A549 treated with GW870086 at 1 μM for 4 hours (cell line): ENCODE measurements at places on chromosomes 16 and 17. TPM values are rescaled to one million over a fixed set of nuclear protein-coding genes. Genes with fewer than 3 reads are reported as not detected.

Gene SLFN14
- total RNA-seq = not detected in 5 replicates

Gene UBTF
- total RNA-seq = 83.2 to 90.7 TPM (median 87.2 TPM) in 5 replicates

Gene EVI2B
- 0.10 TPM in 1 of 5 replicates, not detected in the others for total RNA-seq

Gene TEX14
- 0.12 to 0.47 TPM (median 0.29 TPM) in 5 replicates for total RNA-seq

Gene PPP1R1B
- 0.14 TPM in 1 of 5 replicates, not detected in the others for total RNA-seq

Gene KRT39
- total RNA-seq = not detected in 5 replicates

Gene C1QTNF8
- total RNA-seq = not detected in 5 replicates

Gene TMC6
- 9.2 to 13.5 TPM (median 12.0 TPM) in 5 replicates for total RNA-seq

Gene KRTAP9-4
- total RNA-seq = not detected in 5 replicates

Gene FA2H
- 33.5 to 35.0 TPM (median 34.0 TPM) in 5 replicates for total RNA-seq

Gene SPAG9
- 70.5 to 96.1 TPM (median 87.5 TPM) in 5 replicates for total RNA-seq

Gene DNAAF1
- 0.21 to 0.47 TPM (median 0.43 TPM) in 5 replicates for total RNA-seq

Gene TP53TG3B
- 0.26 to 0.34 TPM in 2 of 5 replicates, not detected in the others for total RNA-seq

Gene KRTAP9-8
- total RNA-seq = not detected in 5 replicates

Gene GP1BA
- not detected in 5 replicates for total RNA-seq

Gene BCAS3
- 7.0 to 8.5 TPM (median 7.5 TPM) in 5 replicates for total RNA-seq

Gene NAGS
- 0.69 to 1.5 TPM (median 1.2 TPM) in 5 replicates for total RNA-seq

Gene SLC46A1
- total RNA-seq = 16.3 to 20.4 TPM (median 18.9 TPM) in 5 replicates

Gene CNGB1
- 0.03 to 0.09 TPM (median 0.08 TPM) in 4 of 5 replicates, not detected in the other for total RNA-seq

Gene SLX4
- 3.7 to 5.7 TPM (median 4.6 TPM) in 5 replicates for total RNA-seq

Gene TSPOAP1
- not detected in 5 replicates for total RNA-seq

Gene DHRS11
- total RNA-seq = 6.0 to 10.9 TPM (median 8.9 TPM) in 5 replicates

Gene KRT36
- 0.07 TPM in 1 of 5 replicates, not detected in the others for total RNA-seq

Gene TMED6
- total RNA-seq = not detected in 5 replicates

Gene LITAFD
- not detected in 5 replicates for total RNA-seq

Gene CD300H
- 0.29 to 1.9 TPM (median 0.50 TPM) in 5 replicates for total RNA-seq

Gene KRT33A
- total RNA-seq = not detected in 5 replicates

Gene RAMP2
- total RNA-seq = 0.65 to 1.7 TPM (median 1.4 TPM) in 5 replicates

Gene PERCC1
- not detected in 5 replicates for total RNA-seq

Gene YPEL2
- total RNA-seq = 1.9 to 3.7 TPM (median 3.4 TPM) in 5 replicates

Gene MFSD6L
- not detected in 5 replicates for total RNA-seq

Gene NATD1
- 2.5 to 3.8 TPM (median 3.5 TPM) in 5 replicates for total RNA-seq

Gene ITGAE
- total RNA-seq = 97.4 to 103 TPM (median 99.1 TPM) in 5 replicates

Gene IL17C
- not detected in 5 replicates for total RNA-seq

Gene GINS2
- 29.1 to 36.2 TPM (median 30.9 TPM) in 5 replicates for total RNA-seq

Gene RNF222
- not detected in 5 replicates for total RNA-seq

Gene CDH13
- 0.02 to 0.03 TPM in 2 of 5 replicates, not detected in the others for total RNA-seq

Gene EVI2A
- total RNA-seq = not detected in 5 replicates

Gene KRTAP4-4
- total RNA-seq = not detected in 5 replicates

Gene CHST5
- total RNA-seq = 0.05 to 0.10 TPM in 2 of 5 replicates, not detected in the others
